ENCODE measurements at places on chromosomes 2 and 18. TPM values are rescaled to one million over a fixed set of nuclear protein-coding genes. Genes with fewer than 3 reads are reported as not detected.

- H3K36me3 ChIP-seq, result no peaks in the 10 kb centered on the region
- H3K4me1 ChIP-seq, result no peaks in the 10 kb centered on the region
- H3K27me3 ChIP-seq, result no peaks in the 10 kb centered on the region
- no peak for DNase-seq
- no peak overlapping the region for H3K27ac ChIP-seq
- no peak overlapping the region for H3K4me3 ChIP-seq
Measured at GRCh38 chr2:41283079-41283775, 764.6 kb upstream of the PKDCC start.

GRCh38 chr2:185306119-185306518 lies 432.5 kb upstream of the FSIP2 start:
- H3K36me3 ChIP-seq, result no peaks in the 10 kb centered on the region
- H3K4me1 ChIP-seq, result no peaks in the 10 kb centered on the region
- no peak overlapping the region for H3K4me3 ChIP-seq
- H3K27me3 ChIP-seq, result no peaks in the 10 kb centered on the region

SPEG gene
- 29.0 TPM for total RNA-seq

CD226 gene
- total RNA-seq, result 5.2 TPM

THSD7B gene
- 0.97 TPM for total RNA-seq

DNA sequence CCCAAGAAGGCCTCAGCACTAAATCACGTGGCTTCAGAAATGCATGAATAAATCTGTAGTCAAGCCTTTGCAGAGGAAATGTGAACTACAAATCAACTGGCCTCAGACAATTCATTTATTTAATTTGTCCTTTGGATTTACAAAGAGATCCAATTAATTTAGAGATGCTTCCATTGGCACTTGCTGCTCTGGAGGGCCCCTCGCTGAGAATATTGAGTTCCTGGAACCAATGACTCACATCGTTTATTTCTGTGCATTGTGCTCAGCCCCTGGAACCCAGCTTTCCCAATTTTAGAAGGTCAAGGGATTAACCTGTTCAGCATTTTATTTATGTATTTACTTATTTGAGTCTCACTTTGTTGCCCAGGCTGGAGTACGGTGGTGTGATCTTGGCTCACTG lies 47.2 kb upstream of the MGAT4A start:
- H3K4me1 ChIP-seq, result peaks cover 6% of the 10 kb centered on the region
- no peak for DNase-seq
- no peaks in the 10 kb centered on the region for H3K36me3 ChIP-seq

GRCh38 chr2:112840068-112840445 lies 3.5 kb upstream of the IL1B start:
- H3K4me1 ChIP-seq, result no peaks in the 10 kb centered on the region
- H3K36me3 ChIP-seq, result no peaks in the 10 kb centered on the region
- DNase-seq, result no peak
- H3K27me3 ChIP-seq, result no peaks in the 10 kb centered on the region
- H3K4me3 ChIP-seq, result no peak overlapping the region
- no peak overlapping the region for H3K27ac ChIP-seq

DNA sequence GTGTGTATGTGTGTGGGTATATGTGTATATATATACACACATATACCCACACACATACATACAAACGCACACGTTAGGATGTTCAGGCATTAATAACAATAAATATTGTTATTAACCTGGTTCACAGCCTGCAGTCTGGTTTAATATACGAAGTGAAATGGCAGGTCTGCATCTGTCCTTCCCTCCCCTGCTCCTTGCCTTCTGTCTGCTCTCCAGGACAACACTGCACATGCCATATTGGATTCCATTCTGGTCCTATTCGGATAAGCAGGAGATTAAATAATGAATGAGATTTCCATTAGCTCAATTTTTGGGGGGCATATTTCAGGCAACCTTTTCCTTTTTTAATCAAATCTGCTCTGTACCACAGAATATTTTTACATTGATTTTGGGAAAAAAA lies 158.0 kb downstream of the CELF4 start:
- no peaks in the 10 kb centered on the region for H3K36me3 ChIP-seq
- DNase-seq, result no peak
- peaks cover 21% of the 10 kb centered on the region for H3K4me1 ChIP-seq
- H3K27me3 ChIP-seq, result no peaks in the 10 kb centered on the region

- H3K4me1 ChIP-seq, result peaks cover 2% of the 10 kb centered on the region
- no peak overlapping the region for H3K4me3 ChIP-seq
- no peak overlapping the region for H3K27ac ChIP-seq
Measured at GRCh38 chr18:62590799-62591590, 68.2 kb downstream of the ZCCHC2 start.

- H3K27ac ChIP-seq, result no peak overlapping the region
- no peaks in the 10 kb centered on the region for H3K36me3 ChIP-seq
- no peak overlapping the region for H3K4me3 ChIP-seq
- no peaks in the 10 kb centered on the region for H3K4me1 ChIP-seq
- H3K27me3 ChIP-seq, result no peaks in the 10 kb centered on the region
- no peak for DNase-seq
Measured at GRCh38 chr2:37882036-37882435, 43.1 kb upstream of the RMDN2 start.

GRCh38 chr18:46706968-46707367 lies 49.9 kb downstream of the ST8SIA5 start:
- no peaks in the 10 kb centered on the region for H3K36me3 ChIP-seq
- H3K4me3 ChIP-seq, result no peak overlapping the region
- H3K4me1 ChIP-seq, result no peaks in the 10 kb centered on the region
- no peak overlapping the region for H3K27ac ChIP-seq

ANKRD29 gene
- total RNA-seq, result 8.3 TPM

GRCh38 chr2:109126501-109126860 lies 2.5 kb upstream of the SH3RF3 start:
- no peaks in the 10 kb centered on the region for H3K36me3 ChIP-seq
- H3K4me1 ChIP-seq, result peaks cover 56% of the 10 kb centered on the region
- H3K4me3 ChIP-seq, result no peak overlapping the region
- H3K27ac ChIP-seq, result no peak overlapping the region
- no peaks in the 10 kb centered on the region for H3K27me3 ChIP-seq

ADRA2B gene
- 1.2 TPM for total RNA-seq

MC5R gene
- total RNA-seq, result 0.38 TPM

- peak overlapping the region; percentile 83 for H3K27ac ChIP-seq
- H3K4me3 ChIP-seq, result no peak overlapping the region
- H3K4me1 ChIP-seq, result peaks cover 12% of the 10 kb centered on the region
- no peak for DNase-seq
Measured at GRCh38 chr2:60479226-60480088, 74.0 kb downstream of the BCL11A start.

GALNT1 gene
- total RNA-seq, result 50.7 TPM

DNA sequence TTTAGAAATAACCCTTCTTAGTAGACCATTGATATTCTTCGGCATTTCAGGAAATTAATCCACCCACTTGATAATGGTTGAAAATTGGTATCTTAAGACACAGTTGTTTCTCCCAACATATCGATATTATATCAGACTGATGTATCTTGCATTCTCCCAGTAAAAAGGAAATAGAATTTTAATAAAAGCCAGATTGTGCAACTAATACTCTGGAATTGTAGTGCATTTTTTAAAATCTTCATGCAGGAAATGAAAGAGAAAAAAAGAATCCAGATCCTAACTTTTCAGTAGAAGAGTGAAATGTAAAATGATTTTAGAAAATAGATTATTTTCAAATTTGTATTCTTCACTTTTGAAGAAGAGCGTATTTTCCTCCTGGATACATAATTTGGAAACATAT lies 1168.4 kb downstream of the DPP10 start:
- no peak overlapping the region for H3K4me3 ChIP-seq
- no peak overlapping the region for H3K27ac ChIP-seq
- no peaks in the 10 kb centered on the region for H3K4me1 ChIP-seq
- DNase-seq, result no peak

GRCh38 chr2:156800781-156801361 lies 364.7 kb downstream of the GPD2 start:
- no peak overlapping the region for H3K27ac ChIP-seq
- DNase-seq, result no peak
- no peaks in the 10 kb centered on the region for H3K36me3 ChIP-seq

GRCh38 chr2:222355860-222356259 lies 57.1 kb upstream of the PAX3 start:
- no peaks in the 10 kb centered on the region for H3K4me1 ChIP-seq
- no peak overlapping the region for H3K4me3 ChIP-seq
- no peaks in the 10 kb centered on the region for H3K36me3 ChIP-seq
- no peaks in the 10 kb centered on the region for H3K27me3 ChIP-seq

GRCh38 chr2:125959047-125959446 lies 696.9 kb upstream of the GYPC start:
- H3K36me3 ChIP-seq, result no peaks in the 10 kb centered on the region
- no peak for DNase-seq
- H3K27ac ChIP-seq, result no peak overlapping the region
- H3K27me3 ChIP-seq, result no peaks in the 10 kb centered on the region

- DNase-seq, result no peak
- H3K27ac ChIP-seq, result peak overlapping the region; percentile 72
- no peaks in the 10 kb centered on the region for H3K27me3 ChIP-seq
Measured at GRCh38 chr2:69163109-69163508, 150.1 kb downstream of the ANTXR1 start.

UNC80 gene
- not detected for total RNA-seq

Measured in esophagus squamous epithelium (tissue), 5 donors.